ENCODE measurements at places on chromosomes 5 and 9.

DNA sequence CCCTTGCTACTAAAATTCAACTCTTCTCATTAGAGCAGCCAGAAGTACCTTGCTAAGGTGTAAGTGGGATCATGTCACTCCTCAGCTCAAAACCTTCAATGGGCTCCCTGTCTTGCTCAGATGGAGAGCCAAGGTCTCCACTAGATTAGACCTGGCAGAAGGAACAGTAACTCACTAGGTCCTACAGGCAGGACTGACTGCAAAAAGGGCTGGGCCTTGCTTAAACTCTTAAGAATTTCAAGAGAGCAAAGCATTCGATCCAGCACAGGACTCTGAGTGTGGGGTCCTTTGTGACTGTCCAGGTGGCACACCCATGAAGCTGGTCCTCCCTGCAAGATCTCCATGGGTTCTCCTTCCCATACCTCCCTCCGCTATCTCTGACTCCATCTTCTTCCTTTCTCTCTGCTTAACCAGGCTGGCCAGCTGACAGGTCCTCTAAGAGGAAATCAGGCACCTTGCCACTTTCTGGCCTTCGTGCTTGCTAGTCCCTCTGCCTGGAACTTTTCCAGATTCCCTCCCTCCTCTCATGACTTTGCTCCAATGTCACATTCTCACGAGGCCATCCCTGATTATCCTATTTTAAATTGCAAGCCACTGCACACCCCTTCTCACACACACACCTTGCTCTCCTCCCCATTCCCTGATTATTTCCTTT lies 70.2 kb downstream of the BASP1 start:
- no peak for DNase-seq

DNA sequence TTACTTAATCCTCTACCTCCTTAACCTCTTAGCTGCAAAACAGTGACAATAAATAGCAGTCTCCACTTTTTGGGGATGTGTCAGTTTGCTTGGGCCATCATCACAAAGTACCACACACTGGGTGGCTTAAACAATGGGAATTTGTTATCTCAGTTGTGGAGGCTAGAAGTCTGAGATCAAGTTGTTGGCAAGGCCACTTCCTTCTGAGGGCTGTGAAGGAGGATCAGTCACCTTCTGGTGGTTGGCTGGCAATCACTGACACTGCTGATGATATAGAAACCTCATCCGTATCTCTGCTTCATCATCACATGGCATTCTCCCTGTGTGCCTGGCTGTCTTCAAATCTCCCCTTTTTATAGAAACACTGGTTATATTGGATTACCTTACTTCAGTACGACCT lies 187.1 kb upstream of the TBC1D2 start:
- no peak for DNase-seq

DNA sequence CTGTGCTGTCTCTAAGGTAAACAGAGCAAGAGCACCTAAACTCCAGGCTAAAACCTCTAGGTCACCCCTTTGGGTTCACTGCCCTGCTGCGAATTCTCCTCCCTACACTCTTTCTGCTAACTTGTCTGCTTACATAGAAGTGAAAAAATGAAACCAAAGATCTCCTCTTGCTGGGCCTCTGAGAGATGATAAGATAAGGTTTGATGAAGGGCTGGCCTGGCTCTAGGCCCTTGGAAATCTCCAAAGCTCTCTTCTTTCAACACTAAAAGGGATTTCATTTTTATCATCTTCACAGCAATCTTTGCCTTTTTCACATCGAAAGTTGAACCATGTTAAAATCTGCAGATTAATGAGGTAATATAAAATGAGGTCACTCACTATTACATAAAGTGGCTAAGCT lies 450.8 kb upstream of the TLE4 start:
- DNase-seq = no peak

DNA sequence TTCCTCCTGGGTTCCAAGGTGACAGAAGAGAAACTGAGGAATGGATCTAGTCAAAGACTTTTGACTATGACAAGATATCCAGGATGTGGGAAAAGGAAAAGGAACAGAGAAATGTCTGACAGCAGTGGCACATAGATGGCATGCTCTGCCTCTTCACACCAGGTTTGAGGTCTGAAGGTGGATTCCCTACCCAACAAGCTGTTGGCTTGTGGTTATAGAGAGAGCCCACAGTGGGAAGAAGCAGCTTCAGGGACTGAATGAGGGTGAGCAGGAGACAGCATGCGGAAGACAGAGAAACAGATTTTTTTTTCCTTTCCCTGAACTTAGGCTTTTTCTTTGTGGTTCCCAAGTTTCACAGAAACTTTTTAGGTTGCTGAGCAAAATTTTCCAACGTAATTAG lies 20.6 kb downstream of the IFNW1 start:
- DNase-seq = no peak

DNA sequence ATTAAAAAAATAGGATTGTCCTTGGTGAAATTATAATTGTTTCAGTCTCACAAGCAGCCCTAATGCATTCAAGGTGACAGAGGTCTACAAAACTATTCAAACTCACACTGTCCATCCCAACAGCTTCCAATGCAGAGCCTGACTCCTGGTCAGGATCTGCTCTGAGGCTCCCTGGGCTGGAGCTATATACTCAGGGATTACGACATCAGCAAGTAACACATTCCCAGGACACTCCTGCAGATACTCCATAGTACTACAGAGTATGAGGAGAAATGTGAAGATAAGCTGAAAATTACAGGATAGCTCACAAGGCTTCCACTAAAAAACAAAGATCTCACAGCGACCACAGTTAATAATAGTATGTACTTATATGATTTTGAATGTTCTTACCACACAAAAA lies 130.1 kb downstream of the AUH start:
- no peak for DNase-seq

GRCh38 chr5:9479361-9479760 lies 66.5 kb downstream of the SEMA5A start:
- no peak for DNase-seq

GRCh38 chr9:92669527-92669889 lies 423 bp downstream of the IPPK start:
- DNase-seq = no peak

DNA sequence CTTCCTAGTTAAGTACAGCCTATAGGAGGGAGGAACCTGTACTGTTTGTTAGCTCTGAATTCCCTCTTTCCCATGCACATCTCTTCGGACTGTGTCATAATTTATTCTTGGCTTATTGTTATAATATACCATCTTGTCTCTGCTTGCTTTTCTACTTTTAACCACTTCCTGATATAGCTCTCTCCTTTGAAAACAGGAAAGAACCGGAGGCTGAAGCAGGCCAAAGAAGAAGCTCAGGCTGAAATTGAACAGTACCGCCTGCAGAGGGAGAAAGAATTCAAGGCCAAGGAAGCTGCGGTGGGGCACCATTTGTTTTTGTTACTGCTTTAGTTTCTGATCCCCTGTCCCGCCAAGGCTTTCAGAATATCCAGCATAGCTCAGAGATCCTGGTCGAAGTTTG lies 4.8 kb downstream of the ATP6V1G1 start:
- DNase-seq = no peak

GRCh38 chr5:140553657-140554056 lies 3.6 kb downstream of the SRA1 start:
- no peak for DNase-seq

DNA sequence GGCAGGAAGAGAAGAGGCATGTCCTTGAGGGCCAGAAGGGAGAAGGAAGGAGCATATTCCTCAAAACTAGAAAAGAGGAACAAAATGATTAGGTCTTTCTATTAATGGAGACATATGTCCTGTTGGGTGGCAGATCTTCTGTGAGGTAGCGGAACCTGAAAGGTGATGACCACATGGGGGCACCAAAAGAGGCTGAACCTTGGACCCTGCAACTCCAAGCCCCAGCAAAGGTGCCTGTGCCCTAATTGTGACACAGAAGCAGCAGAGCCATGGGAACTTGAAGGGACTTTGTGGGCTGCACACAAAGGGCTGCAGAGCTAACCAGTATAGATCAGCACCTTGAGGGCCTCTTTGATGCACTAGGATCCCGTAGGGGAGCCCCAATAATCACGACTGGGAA lies 158.0 kb downstream of the BAAT start:
- DNase-seq = no peak

DNA sequence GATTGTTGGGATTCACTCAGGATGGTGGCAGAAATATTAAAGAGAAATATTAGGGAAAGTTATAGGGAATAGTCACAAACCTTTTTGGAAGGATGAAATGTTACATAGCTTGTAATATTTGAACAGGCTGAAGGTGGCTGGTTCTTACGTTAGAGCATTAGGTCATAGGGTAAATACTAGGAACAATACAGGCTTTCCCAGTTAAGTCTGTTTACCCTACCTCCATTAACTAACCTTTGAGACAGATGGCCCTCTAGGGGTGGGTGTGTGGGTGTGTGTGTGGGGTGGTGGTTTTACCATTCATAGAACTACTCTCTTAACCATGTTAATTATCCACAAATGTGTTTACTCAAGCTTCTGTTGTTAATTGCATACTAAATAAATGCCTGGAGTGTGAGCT lies 94.3 kb upstream of the STK32A start:
- no peak for DNase-seq

DNA sequence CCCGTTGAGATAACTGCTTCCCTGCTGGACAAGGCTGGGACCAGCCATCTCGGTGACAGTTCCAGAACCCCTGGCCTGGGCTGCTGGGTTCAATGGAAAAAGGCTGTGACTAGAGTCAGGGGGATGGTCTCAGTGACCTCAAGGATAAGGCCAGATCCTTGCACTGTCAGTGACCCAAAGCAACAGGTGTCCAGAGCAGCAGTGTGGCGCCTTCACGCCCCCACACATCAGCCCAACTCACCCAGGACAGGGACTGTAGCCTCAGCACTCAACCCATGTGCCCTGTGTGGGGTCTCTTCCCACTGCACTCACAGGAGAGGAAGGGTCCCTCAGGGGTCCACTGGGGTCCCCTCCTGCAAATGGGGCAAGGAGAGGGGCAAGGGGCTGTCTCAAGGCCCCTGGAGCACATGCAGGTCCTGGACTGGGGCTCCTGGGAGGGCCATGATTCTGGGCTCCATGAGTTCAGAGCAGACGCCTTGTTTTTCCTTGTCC lies 698 bp upstream of the LCN2 start:
- DNase-seq = no peak

- no peak for DNase-seq
Measured at GRCh38 chr5:108251350-108251749, 130.5 kb downstream of the FBXL17 start.

GRCh38 chr5:172749881-172750633 lies 20.9 kb downstream of the DUSP1 start:
- no peak for DNase-seq

- DNase-seq = no peak
Measured at GRCh38 chr5:37900692-37901091, 60.9 kb upstream of the GDNF start.

DNA sequence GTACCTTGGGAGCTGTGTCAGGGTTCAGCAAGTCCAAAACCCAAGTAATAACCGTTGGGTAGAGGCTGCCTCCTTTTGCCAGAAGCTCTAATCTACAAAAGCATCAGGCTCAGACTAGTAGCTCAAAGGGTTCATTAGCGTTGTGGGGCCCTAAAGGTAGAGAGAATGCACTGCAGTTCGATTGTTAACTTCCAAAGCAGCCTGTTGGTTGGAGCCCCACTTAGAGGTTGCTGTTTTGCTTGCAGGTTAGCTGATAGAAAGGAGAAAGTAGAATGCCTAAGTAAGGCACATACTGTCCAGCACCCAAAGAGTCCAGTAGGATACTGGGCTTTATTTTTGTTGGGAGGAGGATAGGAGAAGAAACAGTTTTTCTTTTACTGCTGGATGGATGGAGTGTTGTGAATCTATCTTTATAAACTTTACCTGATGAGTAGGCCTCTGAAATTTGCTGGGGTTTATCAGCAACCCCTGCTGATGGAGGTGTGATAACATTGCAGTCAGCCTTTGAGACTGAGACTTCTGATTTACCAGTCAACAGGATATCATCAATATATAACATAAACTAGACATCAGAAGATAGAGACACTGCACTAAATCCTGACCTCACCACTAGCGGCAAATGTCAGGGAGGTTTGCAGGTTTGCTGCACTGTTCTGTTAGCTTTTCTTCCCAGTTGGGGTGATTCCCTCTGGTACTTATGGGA lies 34.8 kb downstream of the ZNF131 start:
- DNase-seq = no peak

DNA sequence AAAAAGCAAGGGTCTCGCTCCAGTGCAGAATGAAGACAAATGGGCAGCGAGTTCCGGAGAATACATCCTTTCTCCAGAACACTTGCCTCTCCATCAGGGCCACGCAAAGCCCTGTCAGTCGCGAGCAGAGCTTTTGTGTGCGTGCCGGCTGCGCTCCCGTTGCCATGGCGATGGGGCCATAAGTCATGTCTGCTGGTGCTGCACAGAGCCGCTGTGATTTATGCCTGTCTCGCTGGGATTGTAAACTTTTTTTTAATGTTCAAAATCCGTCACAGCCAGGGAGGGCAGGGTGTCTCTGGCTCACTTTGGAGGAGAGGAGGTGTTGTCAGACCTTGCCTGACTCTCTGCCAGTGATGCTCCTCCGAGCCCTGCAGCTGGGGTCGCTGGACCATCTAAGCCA lies 272.7 kb downstream of the TRIM32 start:
- DNase-seq = peak; percentile 27

DNA sequence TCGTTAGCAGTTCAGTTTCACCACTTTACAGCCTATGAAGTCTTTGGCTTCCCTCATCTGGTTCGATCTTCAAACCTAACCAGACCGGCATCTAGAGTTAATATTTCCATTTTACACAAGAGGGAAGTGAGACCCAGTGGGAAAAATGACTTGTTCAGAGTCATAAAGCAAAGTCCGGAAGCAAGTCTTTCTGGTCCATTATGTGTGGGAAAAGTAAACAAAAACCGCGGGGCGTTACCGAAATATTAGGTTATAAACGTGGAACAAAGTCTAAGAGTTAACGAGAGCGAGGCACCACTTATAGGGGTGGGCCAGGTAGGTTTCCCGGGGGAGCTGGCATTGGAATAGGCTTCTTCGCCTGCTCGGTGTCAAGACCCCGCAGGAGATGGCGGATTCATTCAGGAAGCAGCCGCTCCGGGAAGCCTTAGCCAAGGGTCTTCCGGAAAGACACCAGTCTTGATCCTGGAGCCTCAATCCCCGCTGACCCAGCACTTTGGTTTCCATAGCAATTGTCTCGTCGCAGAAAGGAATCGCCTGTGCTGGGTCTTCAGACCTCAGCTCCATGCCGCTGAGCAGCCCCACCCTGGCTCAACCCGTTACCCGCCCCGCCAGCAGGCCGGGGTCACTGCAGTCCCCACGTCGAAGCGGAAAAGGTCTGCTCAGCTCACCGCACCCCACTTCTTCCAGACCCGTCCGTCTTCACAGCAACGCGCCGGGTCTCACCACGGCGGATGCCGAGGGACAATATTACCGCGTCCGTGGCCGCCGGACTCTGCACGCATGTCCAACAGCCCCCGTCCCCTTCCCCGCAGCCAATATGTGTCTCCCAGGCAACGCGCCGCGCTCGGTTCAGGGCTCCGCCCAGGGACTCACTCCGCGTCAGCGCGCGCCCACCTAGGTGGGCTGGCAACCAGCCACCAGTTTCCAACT lies at the start of gene C5orf52:
Gene C5orf52, plus strand, starts transcription at position 872 of the 930 bp plus-strand sequence. CDS start 82 bp downstream, outside the sequence.
- DNase-seq = no peak

- no peak for DNase-seq
Measured at GRCh38 chr9:133803028-133803585, 65.0 kb upstream of the SARDH start.

GRCh38 chr5:157713830-157714595 lies 17.2 kb upstream of the THG1L start:
- DNase-seq = no peak

- no peak for DNase-seq
Measured at GRCh38 chr9:26263478-26263877, 585.2 kb upstream of the TUSC1 start.
